ENCODE measurements at places on chromosomes 2 and 18.

DNA sequence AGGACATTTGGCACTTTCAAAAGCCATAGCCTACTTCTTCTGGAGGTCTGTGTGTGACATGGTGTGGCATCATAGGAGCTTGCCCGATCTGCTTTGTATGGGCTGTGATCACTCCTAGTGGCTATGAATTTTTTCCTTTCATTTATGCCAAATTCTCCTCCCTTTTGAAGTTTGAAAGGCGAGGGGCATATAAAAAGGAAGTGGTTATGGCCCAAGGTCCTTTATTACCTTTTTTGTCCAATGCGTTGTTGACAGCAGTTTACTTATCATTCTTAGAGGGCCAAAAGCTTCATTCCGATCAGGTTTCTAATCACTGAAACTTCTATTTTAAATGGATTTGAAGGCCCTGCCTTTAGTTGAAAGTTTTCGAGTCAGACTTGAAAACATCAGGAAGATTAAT is 224.3 kb upstream of the FOSL2 start:
- no peak for DNase-seq

- DNase-seq = no peak
These were observed 43.3 kb downstream of the WDFY1 start for GRCh38 chr2:223901854-223902253.

- DNase-seq = no peak
These were observed 119.2 kb downstream of the ACKR3 start for GRCh38 chr2:236688563-236689392.

DNA sequence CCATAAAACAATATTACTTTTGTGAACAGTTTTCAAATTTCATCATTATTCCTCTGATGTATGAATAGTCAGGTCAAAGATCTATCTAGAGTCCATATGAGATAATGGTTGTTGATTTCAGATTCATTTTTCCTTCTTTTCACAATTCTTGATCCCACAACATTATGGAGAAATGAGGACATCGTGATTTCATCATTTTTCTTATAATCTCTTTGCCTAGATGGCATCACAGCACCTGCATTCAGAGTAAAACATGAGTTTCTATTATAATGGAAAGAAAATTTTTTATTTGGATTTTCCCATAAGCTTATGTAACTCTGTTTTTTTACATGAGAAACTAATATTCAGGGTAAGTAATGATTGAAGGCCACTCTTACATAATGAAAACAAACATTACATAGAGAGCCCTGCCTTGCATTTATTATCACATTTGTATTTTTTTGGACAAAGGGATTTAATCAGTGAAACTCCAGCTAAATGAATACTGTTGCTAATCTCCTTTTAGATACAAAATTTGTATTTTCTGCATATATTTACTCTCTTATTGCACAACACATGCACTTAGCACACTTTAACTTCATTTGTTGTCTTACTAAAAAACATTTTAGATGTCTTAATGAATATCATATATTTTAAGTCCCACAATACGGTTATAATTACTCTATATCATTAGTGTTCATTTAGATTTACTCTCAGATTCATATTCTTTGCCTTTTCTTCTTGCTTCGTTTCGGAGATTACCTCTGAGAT is 188.4 kb upstream of the KYNU start:
- no peak for DNase-seq

GRCh38 chr18:50602466-50602865 is 42.6 kb downstream of the MAPK4 start:
- no peak for DNase-seq

DNA sequence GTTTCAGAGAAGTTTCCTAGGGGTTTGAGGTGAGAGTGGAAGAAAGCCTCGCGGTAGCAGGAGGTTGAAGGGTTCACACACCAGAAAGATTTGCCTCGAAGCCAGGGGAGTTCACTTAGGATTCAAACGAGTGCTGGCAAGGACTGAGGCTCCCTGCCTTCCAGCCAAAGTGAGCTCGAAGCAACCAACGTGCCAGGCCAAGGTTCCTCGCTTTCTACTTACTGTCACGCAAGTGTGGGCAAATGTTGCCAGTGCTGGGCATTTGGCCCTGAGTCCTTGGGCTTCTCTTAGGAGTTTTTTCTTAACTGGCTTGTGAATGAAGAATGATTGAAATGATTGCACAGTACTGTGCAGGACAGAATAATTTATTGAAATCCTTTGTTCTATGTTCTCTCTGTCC is 53.6 kb downstream of the TMEM178A start:
- no peak for DNase-seq

GRCh38 chr2:21034156-21034971 is 9.5 kb downstream of the APOB start:
- no peak for DNase-seq

GRCh38 chr2:6968319-6969100 is 51.3 kb downstream of the RNF144A start:
- DNase-seq = no peak

GRCh38 chr18:53527365-53527764 is 697.1 kb downstream of the MBD2 start:
- no peak for DNase-seq

GRCh38 chr2:240957656-240958365 is 40.6 kb upstream of the SNED1 start:
- no peak for DNase-seq

DNA sequence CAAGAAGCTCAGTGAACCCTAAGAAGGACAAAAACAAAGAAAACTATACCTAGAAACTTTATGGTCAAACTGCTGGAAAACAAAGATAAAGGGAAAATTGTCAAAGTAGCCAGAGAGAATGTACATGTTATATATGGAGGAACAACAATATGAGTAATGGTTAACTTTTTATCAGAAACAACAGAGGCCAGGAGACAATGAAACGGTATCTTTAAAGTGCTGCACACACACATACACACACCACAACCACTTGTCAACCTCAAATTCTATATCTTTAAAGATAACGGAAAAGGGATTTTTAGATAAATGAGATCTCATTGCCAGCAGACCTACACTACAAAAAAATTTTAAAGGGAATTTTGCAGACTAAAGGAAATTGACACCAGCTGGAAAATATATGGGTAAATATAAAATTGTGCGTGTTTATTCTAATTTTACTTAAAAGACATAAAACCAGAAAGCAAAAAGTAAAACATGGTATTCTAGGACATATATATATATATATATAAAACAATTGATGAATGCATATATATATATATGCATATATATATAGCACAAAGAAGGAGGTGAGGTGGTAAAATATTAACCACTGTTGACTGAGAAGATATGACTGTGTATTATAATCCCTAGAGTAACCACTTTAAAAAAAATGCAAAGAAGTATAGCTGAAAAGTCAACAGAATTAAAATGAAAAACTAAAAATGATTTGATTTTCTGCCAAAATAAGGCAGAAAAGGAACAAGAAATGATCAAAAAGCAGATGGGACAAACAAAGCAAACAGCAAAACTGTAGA is 172.0 kb downstream of the SRBD1 start:
- no peak for DNase-seq

Data from caudate nucleus (tissue), 63 donors.